Heart right ventricle (tissue), 16 donors: ENCODE measurements at places on chromosomes 4 and X. TPM values are rescaled to one million over a fixed set of nuclear protein-coding genes. Genes with fewer than 3 reads are reported as not detected.

DNA sequence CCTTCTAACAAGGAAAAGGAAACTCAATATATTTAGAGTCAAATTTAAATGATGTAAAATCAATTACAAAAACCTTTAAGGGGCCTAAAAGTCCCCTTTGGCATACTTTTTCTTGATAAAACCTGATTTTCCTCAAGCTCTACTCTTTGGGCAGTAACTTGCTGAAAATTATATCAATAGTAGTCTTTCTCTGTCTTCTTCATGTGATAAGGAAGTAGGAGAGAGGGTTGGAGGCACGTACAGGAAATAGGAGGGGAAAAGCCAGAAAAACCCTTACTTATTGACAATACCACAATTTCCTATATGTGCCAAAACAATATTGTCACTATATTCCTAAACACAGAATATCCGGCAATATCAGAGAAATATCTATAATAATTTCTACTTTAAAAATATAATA, 9.6 kb downstream of the RHOH start:
- DNase-seq: no peak

GRCh38 chrX:113929004-113929403, 654.9 kb upstream of the HTR2C start:
- no peak for DNase-seq

Gene MAGEE2
- not detected for total RNA-seq

Gene DCX
- 0.10 TPM for total RNA-seq
